ENCODE measurements at places on chromosomes 5 and 9. TPM values are rescaled to one million over a fixed set of nuclear protein-coding genes. Genes with fewer than 3 reads are reported as not detected.

- DNase-seq: no peak
These were observed 100.8 kb upstream of the TLE4 start for GRCh38 chr9:79470954-79471353.

STPG3 gene
- not detected for total RNA-seq

SPINK13 gene
- not detected for total RNA-seq

DNA sequence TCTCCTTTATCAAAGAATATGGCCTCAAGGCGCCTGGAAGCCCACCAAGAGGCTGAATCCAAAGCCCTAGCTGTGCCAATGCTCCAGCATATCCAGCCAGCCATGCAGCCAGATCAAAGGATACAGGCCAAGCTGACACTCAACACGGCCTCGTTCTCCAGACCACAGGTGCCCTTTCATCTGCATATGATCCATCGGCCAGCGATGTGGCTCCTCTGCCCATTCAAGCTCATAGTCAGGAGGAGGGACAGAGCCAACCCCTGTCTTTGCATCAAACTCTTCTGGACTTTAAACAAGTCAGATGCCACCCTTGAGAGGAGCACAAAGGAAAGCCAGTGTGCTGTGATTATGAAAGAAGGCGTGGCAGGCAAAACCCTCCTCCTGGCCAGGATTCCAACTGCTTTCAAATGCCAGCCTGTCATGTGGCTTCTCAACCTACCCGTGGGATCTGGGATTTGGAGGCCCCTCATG, 42.5 kb downstream of the ADAM19 start:
- DNase-seq: no peak

DNA sequence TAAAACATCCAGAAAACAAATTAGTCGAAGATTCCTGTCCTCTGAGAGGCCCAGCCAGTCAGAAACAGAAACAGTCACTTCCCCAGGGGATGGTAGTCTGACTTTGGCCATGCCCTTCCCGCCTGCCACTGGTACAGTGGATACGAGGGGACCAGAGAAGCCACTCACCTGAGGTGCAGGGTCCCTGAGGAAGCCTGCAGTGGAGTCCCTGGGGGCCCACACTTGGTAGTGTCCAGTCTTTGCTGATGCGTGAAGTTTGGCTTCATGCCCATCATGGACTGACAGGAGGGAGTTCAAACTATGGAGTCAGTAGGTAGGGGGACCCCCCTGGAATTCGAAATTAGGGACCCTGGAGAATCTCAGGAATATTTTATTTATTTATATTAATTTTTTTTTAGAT, 147.5 kb downstream of the DAB2IP start:
- DNase-seq: no peak

DNA sequence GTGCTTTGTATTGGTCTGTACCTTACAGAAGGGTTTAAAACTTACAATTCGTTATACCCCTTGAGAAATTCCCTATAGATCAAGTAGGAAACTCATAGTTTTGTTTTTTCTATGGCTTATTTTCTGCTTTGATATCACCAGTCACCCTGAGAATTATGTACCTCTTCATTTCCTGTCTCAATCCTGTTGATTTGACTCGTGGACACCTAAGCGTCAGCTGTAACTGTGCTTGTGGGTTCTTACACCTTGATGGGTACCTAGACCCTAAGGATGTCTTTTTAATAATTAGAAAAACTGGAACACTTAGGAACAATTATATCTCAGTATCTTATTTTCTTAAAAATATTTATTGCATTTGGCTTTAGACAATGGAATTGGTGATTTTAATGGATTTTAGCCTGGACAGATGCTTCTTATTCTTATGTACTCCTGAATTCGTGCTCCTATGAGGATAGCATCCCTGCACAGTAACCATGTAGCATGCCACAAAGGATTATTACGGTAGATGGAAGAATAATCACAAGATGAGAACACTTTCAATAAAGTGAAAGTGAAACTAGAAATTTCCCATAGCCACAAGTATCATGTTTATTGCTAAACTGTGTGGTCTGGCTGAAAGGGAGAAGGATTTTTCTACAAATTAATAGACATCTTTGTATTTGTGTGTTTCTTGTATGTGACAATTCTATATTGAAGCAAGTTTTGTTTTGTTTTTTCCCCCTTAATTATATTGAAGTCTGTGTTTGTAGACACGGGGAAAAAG, 1920.3 kb upstream of the WWC1 start:
- no peak for DNase-seq

DNA sequence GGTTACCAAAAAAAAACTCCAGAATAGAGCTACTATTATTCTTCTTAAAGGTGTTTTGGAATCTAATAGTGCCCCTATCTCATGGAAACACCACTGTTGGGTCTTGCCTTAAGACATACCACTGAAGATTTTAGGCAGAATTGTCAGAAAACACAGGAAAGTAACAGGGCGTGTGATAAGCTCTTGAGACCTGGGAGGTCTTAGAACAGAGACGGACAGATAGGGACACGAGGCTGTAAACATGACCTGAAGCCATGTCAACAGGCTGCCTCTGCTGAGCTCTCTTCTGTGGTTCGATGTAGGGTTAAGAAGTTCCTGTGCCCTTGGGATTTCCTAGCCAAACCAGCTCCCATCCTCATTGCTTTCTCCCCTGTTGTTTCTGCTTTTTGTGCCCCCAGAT, 69.3 kb downstream of the CTSL start:
- DNase-seq: no peak

CDKN2B gene
- total RNA-seq: 3.6 TPM

DDX46 gene
- total RNA-seq: 32.6 TPM

DNA sequence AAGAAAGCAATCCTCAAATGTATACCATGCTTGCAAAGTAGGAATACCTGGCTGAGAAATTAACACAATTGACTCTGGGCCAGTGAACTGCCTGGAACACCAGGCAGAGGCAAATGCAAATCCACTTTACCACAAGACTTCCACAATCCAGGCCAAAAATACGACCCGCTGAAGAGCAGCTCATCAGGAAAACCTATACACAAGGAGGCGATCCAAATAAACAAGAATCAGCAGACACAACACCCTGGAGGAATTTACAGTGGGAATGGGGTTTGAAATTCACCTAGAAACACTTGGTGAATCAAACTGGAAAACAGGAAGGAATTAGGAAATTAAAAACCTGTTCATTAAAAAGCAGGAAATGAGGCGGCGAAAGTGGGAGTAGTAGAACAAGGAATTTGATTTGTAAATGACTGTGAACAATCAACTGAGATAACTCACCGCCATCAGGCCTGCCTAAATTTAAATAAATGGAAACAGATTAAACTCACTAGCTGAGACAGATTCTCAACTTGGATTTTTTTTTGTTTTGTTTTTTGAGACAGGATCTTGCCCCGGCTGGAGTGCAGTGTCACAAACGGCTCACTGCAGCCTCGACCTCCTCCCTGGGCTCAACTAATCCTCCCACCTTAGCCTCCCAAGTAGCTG, 15.9 kb downstream of the CMBL start:
- no peak for DNase-seq

DNA sequence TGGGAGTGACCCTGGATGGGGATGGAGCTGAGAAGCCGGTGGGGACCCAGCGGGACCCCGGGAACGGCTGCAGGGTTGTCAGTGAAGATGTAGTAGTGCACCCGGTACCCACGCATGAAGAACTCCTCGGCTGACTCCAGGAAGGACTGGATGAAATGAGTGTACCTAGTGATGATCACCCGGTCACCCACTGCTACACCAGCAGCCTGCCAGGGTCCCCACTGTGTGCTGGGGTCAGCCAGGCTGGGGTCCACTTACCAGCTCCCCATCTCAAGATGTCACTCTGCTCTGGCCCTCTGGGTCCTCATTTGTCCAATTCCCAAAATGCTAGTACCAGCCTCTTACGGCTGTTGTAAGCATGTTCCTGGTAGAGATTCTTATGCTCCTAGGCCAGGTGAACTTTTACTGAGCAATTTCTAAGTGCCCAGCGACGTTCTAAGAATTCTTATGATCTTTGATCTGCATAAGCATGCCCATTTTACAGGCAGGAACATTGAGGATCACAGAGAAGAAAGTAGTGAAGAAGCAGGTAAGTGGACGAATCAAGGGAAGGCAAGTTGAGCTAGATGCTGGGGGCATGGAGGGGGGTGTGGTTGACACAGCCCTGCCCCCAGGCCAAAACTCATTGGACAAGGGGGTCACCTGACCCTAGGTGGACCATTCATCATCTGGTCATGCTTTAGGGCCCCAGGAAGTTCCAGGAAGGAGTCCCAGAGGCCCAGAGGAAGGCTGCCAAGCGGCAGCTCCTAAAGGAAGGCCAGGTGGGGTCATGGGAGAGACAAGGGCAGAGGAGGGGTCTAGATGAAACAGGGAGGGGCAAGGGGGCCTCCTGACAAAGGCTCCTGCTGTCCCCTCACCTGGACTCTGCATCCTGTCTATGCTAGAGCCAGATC, 9.4 kb downstream of the GBGT1 start:
- no peak for DNase-seq

DNA sequence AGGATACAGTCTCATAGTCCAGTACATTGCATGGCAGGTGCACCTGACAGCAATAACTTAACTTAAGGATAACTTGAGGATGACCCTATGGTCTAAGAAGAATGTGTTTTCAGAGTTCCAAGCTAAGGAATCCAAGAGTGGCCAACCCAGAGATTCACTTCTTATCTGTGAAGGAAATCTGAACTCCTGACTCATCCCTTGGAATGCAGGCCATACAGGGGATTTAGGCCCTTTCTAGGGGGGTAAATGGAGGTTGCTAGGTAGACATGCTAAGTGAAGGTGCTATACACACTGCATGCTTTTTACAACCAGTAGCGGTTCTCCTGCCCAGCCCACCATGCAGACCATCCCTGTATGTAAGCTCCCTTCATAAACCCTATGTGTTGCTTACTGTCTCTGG, 50.4 kb downstream of the HTR1A start:
- no peak for DNase-seq

FAM200C gene
- 3.3 TPM for total RNA-seq

FBXL7 gene
- total RNA-seq: 26.2 TPM

SARDH gene
- total RNA-seq: 1.3 TPM

BTNL8 gene
- 0.43 TPM for total RNA-seq

DNA sequence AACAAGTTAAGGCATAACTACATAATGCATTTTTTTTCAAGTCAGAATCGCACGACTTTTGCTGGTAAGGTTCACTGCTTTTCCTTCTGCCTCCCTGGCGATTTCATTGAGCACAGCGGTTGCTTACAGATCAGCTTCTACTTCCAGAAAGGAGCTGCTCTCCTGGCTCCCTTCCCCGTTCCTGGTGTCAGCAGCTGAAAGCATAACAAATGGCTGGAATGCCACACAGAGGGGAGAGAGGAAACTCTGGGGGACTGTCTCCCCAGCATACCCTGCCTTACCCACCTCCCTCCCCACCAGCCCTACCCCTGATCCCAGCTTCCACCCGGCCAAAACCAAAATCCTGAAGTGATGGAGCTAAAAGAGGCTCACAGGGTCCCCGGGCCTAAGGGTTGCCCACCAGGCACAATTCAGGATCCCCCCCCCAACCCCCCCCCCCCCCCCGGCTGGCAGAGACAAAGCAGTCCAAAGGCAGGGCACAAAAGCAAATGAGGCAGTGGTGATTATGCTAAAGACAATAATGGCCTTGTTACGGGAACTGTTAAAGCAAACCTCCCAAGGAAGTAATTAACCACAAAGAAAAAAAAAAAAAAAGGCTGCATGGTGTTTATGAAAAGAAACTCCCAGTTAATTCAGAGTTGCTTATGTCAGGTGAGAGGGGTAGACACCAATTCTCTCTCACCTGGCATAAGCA, 126.1 kb upstream of the WWC1 start:
- DNase-seq: peak; percentile 51

TRIM14 gene
- 1.8 TPM for total RNA-seq

BHMT2 gene
- total RNA-seq: 5.6 TPM

DNA sequence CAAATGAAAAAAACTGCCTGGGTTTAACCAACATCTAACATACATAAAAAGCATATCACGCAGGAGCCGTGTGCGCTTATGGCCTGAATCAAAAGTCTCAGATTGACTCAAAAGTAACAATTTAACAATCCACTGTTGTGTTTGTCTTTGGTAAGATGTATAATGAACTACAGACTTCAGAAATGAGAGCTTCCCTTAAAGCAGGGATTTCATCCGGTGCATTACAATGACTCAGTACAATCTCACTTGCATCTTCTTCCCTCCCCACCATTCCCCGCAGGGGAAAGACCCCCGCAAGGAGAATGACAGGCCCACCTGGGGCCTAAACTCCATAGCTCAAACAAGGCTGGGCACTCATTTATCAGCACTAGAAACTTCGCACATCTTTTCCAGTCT, 1.4 kb downstream of the ZFR start:
- DNase-seq: no peak

PCDHGA4 gene
- 15.6 TPM for total RNA-seq

DNA sequence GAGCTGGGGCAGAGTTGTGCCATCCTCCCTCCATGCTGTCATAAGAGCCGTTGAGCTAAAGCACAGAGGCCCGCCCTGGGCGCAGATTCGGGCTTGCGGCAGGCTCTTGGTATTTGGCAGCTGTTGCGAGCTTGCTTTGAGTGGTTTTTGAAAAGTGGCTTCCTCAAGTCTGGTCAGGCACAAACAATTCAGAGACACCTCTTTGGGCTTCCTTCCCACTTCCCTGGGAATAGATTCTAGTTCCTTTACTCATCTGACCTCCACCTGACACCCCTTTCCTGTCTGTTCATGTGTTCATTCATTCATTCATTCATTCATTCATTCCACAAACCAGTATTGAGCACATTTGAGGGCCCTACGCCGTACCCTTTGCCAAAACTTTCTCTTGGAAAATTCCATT, 27.4 kb downstream of the NCS1 start:
- no peak for DNase-seq

GRCh38 chr9:71729816-71730526, 38.3 kb downstream of the CEMIP2 start:
- no peak for DNase-seq

EQTN gene
- total RNA-seq: not detected

- no peak for DNase-seq
These were observed 288.5 kb upstream of the NUDT12 start for GRCh38 chr5:103851091-103851490.

- no peak for DNase-seq
These were observed 80.6 kb downstream of the FBXO4 start for GRCh38 chr5:42005561-42006153.

BRD3OS gene
- 9.0 TPM for total RNA-seq

RANBP17 gene
- total RNA-seq: 9.9 TPM

Measured in cardiac septum (tissue), 1 donor.